ENCODE measurements at places on chromosomes 6 and 20.

- DNase-seq: no peak
Observed at GRCh38 chr20:53794529-53795115, 201.0 kb upstream of the ZNF217 start.

- no peak for DNase-seq
Observed at GRCh38 chr6:9675122-9675521, 739.8 kb downstream of the TFAP2A start.

- DNase-seq: no peak
Observed at GRCh38 chr6:124927806-124928205, 34.4 kb upstream of the RNF217 start.

GRCh38 chr6:105179244-105180065 is at the start of gene POPDC3:
Gene POPDC3, minus strand, starts transcription at chr6:105180014. Its CDS starts 18,105 bp downstream, at chr6:105161909.
- no peak for DNase-seq

DNA sequence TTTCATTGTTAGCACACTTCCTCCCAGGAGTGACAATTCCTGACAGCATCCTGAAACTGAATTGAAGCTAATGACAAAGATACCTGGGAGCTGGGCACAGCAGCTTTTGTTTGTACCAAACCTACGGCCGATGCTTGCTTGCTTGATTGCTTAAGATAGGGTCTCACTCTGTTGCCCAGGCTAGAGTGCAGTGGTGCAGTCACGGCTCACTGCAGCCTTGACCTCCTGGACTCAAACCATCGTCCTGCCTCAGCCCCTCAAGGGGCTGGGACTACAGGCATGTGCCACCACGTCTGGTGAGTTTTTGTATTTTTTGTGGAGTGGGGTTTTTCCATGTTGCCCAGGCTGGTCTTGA is 84.7 kb upstream of the SCP2D1 start:
- DNase-seq: no peak

DNA sequence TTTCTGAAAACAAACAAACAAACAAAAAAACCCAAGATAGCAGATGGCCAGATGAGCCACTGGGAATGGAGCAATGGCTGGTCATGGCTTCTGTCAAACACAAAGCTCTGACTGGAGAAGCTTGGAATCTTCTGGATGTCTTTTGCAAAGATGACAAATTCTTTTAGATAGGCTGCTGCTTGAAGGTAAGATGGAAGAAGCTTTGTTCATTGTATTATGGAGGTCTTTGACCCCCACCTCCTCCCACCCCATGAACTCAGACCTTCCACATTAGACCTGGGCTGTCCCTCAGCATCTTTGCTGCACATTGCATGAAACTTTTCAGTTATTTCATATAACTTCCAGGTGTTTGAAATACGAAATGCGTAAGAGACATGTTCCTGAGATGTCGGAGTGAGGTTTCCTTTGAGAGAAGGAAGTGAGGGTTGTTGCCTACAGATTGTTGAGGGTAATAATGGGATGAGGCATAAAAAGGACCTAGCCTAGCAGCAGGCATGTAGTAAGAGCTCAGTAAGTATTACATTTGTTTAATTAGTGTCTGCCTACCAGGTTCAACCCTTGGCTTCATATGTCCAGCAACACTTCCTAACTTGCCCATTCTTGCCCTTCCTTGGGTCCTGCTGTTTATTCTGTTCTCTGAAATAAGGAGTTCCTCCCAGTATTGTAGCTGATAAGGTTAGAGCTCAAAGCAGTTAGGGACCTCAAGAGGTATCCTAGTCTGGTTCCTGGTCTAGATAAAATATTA is 51.4 kb upstream of the IER3 start:
- peak; percentile 48 for DNase-seq
